ENCODE measurements at places on chromosomes 11 and 22.

- no peak for DNase-seq
These were observed 386.3 kb downstream of the AASDHPPT start for GRCh38 chr11:106463796-106464201.

- no peak for DNase-seq
These were observed 46.4 kb downstream of the RRP8 start for GRCh38 chr11:6557063-6557462.

GRCh38 chr11:72232260-72233055 is 7.9 kb downstream of the INPPL1 start:
- DNase-seq: no peak

DNA sequence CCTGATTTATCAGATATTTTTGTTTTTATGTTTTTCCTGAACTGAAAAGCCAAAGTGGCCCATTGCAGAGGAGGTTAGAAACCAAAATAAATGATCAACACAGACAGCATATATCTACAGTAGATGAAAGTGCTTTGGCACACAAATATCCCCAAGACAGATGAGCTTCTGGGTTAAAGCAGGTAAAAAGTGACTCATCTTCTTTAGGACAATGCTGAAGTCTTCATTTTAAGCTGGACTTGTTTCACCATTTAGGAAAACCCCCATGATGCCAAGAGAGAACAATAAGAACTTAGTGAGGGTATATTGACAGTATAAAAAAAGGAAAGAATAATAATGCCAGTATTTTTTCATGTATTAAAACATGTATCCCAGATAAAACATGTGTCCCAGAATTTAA is 100.8 kb upstream of the OR9G4 start:
- no peak for DNase-seq

DNA sequence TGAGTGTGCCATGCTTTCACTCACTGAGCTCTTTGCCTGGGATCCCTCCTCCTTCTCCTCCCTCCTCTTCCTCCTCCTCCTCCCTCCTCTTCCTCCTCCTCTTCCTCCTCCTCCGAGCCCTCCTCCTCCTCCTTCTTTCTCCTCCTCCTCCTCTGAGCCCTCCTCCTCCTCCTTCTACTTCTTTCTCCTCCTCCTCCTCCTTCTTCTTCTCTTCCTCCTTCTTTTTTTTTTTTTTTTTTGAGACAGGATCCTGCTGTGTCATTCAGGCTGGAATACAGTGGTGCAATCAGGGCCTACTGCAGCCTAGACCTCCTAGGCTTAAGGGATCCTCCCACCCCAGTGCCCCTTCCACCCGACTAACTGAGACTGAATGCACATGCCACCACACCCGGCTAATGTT is 62.3 kb downstream of the DEUP1 start:
- DNase-seq: no peak

GRCh38 chr11:44028816-44029506 is 18.8 kb upstream of the ACCSL start:
- no peak for DNase-seq

DNA sequence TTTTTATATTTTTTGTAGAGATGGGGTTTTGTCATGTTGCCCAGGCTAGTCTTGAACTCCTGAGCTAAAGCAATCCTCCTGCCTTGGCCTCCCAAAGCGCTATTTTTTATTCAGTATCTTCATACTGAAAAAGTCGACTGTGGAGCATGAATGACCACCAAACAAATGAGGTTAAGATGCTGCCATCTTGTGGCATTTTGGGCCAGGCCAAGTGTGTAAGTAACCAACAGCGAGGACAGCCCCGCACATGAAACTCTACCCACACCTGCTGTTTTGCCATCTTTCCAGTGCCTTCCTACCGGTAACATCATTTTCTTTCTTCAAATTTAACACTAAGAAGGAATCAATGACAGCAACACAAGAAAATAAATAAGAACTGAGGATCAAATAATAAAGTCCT is 32.2 kb upstream of the AQP11 start:
- DNase-seq: no peak

DNA sequence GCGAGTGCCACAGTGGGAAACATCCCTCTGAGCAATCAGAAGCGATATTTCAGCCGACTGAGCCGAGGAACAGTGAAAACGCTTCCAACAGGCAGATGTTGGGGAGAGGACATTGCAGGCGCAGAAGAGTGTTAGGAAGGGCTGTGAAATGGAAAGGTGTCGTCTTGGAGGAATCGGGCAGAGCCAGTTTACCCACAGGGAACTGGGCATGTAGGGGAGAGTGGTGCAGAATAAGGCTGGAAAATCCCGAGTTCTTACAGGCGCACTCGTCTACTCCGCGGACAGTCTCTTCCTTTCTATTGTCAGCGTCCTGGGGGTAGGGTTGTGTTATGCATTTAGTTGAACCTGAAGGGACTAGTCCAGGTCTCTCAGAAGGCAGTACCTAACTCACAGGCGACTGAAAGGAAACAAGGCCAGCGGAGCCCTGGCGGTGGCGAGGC is 1.1 kb upstream of the APLP2 start:
- no peak for DNase-seq

DNA sequence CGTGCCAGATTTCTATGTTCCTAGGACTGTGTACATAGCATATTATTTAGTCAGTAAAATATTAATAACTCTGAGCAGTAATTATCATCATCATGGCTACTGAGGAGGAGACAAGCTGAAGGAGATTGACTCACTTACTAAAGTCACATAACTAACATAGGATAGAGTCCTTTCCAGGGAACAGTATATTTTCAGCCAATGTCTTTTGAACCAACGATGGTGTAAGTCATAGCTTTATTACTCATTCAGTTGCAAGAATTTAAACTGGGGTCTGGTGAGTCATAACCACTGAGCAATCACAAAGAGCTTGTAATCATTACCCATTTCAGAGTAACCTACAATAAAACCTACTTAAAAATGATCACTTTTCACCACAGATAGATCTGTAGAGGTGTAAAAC is 1564.8 kb upstream of the TENM4 start:
- no peak for DNase-seq

- no peak for DNase-seq
These were observed 866 bp downstream of the MED17 start for GRCh38 chr11:93784935-93785360.

DNA sequence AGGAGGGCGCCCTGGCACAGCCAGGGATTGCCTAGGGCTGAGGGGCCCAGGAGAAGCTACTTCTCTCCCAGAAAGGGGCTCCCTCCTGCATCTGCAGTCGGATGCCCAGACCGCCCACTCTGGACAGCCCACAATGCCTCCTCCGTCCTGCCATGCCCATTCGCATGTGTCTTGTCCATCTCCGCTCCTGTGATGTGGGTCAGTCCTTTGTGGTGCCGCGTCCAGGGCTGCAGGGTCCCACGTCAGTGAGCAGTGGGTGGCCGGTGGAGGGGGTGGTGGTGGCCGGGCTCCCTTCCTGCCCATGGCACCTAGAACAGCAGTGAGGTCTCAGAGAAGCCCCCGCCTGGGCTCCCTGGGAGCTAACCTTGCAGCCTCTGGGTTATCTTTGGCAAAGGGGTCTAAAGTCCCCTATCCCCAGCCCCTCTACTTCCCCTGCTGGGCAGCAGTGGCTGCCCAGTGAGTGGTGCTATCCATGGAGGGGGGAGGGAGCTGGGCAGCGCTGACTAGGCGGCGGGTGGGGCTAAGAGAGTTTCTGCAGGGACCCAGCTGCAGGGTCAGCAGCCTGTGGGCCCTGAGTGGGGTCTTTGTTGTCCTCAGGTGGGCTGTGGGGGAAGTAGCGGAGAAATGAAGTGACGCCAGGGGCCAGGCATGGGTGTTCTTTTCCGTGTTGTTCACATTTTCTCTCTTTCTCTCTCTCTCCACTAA is 41.1 kb downstream of the KCNC1 start:
- no peak for DNase-seq

DNA sequence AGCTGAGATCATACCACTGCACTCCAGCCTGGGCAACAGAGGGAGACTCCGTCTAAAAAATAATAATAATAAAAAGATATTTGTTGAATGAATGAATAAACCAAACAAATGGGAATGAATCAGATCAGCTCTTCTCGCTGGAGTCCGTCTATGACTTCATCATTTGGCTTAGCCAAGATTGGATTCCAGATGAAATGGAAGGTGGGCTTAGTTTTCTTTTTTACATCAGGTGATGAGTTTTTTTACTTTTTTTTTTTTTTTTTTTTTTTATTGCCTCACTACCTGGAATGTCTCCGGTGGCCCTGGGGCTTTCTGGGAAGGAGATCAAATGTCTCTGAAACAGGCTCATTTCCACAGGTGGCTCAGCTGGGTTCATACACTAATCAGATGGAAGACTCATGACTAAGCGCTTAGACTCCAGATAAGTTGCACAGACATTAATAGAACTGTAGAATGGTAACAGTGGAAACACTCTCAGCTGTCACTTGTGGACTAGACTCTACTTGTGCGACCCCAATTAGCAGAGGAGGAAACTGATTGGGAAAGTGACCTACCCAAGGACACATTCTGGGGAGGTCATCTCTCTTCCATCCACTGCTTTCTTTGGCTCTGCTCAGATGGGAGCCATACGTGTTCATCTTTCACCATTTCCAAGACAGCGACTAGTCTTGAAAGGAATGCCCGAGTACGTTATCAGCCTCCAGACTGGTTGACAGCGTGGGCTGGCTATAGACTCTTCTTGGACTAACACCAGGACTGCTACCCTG is 20.5 kb upstream of the RBFOX2 start:
- DNase-seq: no peak

DNA sequence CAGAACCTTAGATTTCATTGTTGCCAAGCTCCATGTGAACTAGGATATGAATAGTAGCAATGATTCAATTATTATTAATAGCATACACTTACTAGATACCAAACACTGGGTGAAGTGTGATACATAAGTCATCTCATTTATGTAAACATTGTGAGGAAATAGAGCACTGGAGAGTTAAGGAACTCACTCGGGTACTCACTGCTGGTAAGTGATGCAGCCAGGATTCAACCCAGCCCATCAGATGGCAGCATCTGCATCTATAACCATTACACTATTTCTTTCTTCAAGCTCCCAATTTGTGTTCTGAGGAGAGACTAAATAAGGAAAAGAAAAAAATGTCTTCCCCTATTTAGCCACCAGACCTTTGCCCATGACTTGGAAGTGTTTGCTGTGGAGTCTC is 10.2 kb upstream of the ALG8 start:
- no peak for DNase-seq

DNA sequence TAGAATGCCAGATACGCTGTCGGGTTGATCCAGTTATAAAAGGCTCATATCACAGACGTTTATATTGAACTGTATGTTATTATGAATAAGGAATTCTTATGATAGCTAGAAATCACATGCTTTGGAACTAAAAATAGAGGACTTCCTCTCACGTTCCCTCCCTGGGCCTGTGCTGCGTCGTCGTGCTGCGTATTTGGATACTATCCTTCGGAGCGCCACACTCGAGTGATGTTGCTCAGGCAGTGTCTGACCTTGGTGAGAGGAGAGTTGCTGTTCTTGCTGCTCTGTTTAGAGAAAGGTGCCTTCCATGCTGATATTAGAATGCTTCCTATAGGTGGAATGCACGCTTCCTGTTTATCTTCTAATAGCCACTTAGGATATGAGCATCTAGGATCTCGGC is 20.2 kb upstream of the ST14 start:
- no peak for DNase-seq

DNA sequence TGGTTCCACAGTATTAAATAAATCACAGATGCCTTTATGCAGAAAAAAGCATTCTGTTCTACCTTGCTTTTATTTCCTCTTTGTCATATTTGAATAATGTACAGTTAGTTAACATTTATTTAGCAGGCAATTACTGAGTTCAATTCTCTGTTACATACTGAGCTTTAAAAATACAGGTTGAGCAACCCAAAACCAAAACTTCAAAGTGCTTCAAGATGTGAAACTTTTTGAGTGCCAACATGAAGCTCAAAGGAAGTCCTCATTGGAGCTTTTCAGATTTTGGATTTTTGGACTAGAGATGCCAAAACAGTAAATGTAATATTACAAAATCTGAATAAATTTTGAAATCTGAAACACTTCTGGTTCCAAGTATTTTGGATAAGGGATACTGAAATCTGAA is 54.1 kb downstream of the PDHX start:
- DNase-seq: no peak

- no peak for DNase-seq
These were observed 42.5 kb upstream of the SPATA19 start for GRCh38 chr11:133887692-133888332.

- DNase-seq: no peak
These were observed 85.6 kb downstream of the KIRREL3 start for GRCh38 chr11:126914941-126915340.

GRCh38 chr11:116454951-116455350 is 317.8 kb downstream of the BUD13 start:
- no peak for DNase-seq

- DNase-seq: peak; percentile 8
These were observed 6.6 kb upstream of the PTS start for GRCh38 chr11:112219476-112220232.

DNA sequence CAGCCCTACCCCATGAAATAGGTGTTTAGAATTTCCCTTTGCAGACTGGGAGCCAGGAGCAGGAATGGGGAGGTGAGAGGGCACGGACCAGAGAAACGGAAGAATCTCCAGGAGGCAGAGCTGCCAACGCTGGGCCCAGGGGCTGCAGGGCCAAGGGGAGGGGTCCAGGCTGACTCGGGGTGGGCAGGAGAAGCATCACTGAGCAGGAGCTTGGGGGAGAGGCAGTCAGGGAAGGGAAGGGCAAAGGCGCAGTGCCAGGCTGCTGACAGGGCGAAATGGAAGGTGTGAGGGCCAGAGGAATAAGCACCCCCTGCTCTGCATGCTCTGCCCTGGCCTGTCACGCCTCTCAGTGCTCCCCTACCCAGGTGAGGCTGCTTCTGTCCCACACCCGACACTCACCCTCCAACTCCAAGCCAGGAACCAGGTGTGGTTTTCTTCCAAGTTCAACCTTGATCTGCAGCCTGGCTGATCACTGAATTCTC is 14.5 kb downstream of the LRRC32 start:
- DNase-seq: no peak

GRCh38 chr11:12091956-12092558 is 18.3 kb upstream of the MICAL2 start:
- no peak for DNase-seq

GRCh38 chr11:133681901-133682300 is 149.6 kb upstream of the OPCML start:
- DNase-seq: no peak

- DNase-seq: no peak
These were observed 76.4 kb upstream of the PPARA start for GRCh38 chr22:46073683-46074504.

GRCh38 chr11:5198285-5198684 is 2.2 kb downstream of the OR51V1 start:
- DNase-seq: no peak

GRCh38 chr22:30092686-30093085 is 12.4 kb downstream of the HORMAD2 start:
- DNase-seq: no peak

DNA sequence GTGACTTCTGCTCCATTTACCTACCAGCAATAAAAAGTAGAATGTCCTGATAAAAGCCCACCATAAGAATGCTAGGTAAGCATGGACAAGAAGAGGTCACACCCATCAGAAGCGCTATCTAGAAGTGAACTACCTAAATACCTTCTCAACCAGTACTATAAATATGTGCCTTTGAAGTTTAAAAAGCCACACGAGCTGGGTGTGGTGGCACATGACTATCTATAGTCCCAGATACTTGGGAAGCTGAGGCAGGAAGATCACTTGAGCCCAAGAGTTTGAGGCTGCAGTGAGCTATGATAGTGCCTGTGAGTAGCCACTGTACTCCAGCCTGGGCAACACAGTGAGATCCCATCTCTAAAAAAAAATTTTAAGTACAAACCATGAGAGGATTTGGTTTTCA is 66.7 kb downstream of the PACSIN2 start:
- no peak for DNase-seq
